ENCODE measurements at places on chromosomes 6 and 20.

DNA sequence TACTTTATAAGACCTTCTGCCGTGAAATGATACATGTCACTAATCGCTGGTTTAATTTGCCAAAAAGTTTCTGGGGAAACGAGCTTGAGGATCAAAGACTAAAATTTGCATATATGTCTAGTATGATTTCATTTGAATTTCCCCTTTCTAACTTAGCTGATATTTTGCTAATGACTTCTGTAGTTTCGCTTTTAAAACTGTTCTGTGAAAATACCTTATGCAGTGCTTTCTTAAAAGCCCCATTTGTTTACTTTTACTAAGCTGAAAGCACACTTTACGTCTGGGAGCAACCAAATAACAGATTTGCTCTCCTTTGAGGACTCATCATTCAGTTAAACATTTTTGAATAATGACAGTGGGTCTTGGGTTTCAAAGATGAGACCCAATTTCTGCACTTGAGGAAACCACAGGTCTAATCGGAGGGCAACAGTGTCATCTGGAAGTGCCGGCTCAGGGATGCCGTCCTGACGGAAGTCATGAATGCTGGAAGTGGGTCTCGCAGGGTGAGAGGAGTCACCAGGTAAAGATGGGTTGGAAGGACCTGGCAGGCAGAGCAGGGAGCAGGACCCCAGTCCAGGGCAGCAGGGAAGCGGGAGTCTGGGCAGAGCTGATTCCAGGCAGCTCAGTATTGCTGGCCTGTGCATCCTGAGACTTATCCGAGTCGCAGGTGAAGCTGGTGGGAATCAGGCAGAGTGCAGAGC, 33.2 kb downstream of the PLEKHG1 start:
- no peak for DNase-seq

DNA sequence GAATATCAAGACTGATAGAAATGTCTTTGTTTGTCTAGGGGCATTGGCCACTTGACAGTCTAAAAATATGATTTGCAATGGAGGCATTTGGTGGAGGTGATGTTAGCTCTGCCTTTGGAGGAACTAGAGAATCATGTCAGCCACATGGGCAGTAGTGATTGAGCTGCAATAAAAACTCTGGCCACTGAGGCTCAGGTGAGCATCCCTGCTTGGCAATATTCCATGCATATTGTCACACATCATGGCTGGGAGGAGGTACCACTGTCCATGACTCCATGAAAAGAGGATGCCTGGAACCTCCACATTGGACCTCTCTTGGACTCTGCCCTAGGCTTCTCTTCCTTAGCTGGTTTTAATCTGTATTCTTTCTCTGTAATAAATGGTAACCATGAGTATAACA, 10.6 kb upstream of the CD83 start:
- DNase-seq: no peak

DNA sequence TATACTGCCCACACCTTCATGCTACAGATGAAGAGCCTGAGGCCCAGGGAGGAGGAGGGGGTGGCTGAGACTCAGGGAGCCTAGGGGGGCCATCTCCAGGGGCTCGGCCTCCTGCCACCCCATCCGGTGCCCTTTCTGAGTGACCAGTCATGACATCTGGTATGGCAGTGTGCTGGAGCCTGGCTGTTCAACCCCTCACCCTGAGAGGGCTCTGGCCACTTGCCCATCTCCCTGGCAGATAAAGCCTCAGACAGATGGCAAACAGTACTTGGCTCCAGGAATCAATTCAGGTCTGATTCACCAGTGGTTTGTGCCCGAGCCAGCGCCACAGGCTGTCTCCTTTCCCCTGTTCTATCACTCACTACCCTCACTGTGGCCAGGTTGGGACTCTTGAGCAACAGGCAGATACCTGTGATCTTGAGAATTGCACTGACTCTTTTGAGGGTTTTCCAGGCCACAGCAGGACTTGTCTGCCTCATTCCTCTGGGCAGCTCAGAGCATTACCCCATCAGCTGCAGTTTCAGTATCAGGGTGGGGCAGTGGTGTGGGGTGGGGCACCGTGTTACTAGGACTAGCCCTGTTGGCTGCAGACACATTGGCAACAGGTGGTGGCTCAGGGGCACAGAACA, 22.8 kb downstream of the SRSF3 start:
- no peak for DNase-seq

DNA sequence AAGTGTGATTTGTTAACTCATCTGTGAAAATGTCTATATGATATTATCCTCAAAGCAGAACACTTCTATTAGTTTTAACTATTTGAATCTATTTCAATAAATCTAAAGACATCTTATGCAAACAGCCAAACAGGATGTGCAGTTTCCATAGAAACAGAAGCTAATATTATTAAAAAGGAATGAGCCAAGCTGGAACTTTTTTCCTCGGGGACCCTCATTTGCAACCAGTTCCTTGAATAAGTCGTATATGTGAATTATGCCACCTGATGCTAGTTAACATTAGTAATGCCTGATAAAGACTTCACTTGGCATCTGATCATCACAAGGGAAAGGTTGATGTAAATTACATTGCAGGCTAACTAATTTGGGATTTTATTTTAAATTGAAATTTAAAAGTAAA, 216.9 kb upstream of the SMLR1 start:
- no peak for DNase-seq

- DNase-seq: no peak
Observed at GRCh38 chr20:62751551-62752150, 43.0 kb downstream of the NTSR1 start.
